ENCODE measurements at places on chromosomes 16 and 17. TPM values are rescaled to one million over a fixed set of nuclear protein-coding genes. Genes with fewer than 3 reads are reported as not detected.
A peak's percentile ranks its signal among the peaks of the same experiment; 100 is the strongest.

DNA sequence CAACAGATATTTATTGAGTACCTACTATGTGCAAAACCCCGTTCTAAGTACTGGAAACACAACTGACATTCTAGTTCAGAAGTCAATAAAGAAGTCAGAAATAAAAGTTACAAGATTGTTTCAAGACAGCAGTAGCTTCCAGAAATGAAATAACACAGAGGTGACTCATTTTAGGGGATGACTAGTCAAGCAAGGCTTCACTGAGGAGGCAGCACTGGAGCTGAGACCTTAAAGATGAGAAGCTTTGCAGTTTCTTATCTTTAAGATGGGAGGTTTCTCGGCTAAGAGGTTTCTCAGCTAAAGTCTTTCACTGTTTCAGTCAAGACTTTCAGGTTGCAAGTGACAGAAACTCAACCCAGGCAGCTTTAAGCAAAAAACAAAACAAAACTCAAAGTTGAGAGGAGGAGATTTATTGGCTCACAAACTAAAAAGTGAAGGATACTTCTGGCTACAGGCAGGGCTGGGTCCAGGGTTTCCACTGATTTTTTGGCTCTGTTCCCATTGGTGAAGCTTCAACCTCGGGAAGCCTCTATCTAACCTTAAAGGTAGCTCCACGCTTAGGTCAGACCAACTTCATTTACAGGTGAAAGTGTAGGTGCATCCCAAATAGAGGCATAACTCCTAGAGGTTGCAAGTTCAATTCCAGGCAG, 7.4 kb upstream of the MMP2 start:
- peak overlapping the region; percentile 15 for H3K27ac ChIP-seq
- no peaks in the 10 kb centered on the region for H3K36me3 ChIP-seq
- no peak overlapping the region for H3K4me3 ChIP-seq
- no peaks in the 10 kb centered on the region for H3K27me3 ChIP-seq
- H3K4me1 ChIP-seq, result peaks cover 21% of the 10 kb centered on the region
- no peak for DNase-seq

DNA sequence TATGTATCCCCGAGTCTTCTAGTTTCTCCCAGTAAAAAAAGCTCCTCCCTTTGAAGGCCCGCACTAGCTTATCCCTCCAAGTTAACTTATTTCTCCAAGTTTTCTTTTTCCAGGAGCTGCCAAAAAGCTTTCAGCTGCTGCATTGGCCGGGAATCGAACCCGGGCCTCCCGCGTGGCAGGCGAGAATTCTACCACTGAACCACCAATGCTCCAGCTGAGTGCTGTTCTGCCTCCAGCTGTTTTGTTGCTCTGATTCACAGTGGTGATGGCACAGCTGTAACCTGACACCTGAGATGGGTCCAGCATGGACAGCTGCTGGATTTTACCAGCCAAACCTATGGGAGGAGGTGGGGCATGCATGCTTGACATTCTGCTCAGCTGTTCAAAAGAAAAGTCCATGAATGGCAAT, 22.1 kb downstream of the VAC14 start:
- no peak overlapping the region for H3K27ac ChIP-seq
- peaks cover 79% of the 10 kb centered on the region for H3K36me3 ChIP-seq
- no peak overlapping the region for H3K4me3 ChIP-seq
- no peaks in the 10 kb centered on the region for H3K4me1 ChIP-seq
- peak; percentile 86 for DNase-seq

DNA sequence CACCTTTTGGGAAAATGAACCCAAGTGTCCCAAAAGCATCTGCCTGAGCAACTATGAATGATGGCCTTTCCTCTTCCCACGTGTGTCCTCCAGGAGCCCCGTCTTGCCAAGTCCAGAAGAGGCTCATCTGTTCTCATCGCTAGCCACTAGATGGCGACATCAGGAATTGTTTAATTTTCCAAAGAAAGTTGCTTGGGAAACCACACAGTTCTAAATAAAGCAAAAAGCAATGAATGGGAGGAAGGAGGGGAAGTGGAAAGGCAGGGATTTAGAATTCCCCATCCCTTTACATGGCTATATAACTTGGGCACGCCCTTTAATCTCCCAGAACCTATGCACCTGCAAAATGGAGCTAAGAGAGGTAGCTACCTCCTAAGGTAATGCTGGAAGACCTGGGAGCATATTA, 9.0 kb upstream of the CDH5 start:
- H3K27ac ChIP-seq, result no peak overlapping the region
- peaks cover 55% of the 10 kb centered on the region for H3K27me3 ChIP-seq
- peak; percentile 43 for DNase-seq

- peak; percentile 57 for DNase-seq
- H3K27me3 ChIP-seq, result no peaks in the 10 kb centered on the region
- no peak overlapping the region for H3K4me3 ChIP-seq
- H3K4me1 ChIP-seq, result peaks cover 8% of the 10 kb centered on the region
- H3K27ac ChIP-seq, result no peak overlapping the region
Measured at GRCh38 chr17:61389670-61390478, 9.8 kb upstream of the TBX2 start.

- H3K4me3 ChIP-seq, result no peak overlapping the region
- no peaks in the 10 kb centered on the region for H3K36me3 ChIP-seq
- H3K27me3 ChIP-seq, result no peaks in the 10 kb centered on the region
Measured at GRCh38 chr16:52825892-52826291, 226.8 kb downstream of the CHD9NB start.

DNA sequence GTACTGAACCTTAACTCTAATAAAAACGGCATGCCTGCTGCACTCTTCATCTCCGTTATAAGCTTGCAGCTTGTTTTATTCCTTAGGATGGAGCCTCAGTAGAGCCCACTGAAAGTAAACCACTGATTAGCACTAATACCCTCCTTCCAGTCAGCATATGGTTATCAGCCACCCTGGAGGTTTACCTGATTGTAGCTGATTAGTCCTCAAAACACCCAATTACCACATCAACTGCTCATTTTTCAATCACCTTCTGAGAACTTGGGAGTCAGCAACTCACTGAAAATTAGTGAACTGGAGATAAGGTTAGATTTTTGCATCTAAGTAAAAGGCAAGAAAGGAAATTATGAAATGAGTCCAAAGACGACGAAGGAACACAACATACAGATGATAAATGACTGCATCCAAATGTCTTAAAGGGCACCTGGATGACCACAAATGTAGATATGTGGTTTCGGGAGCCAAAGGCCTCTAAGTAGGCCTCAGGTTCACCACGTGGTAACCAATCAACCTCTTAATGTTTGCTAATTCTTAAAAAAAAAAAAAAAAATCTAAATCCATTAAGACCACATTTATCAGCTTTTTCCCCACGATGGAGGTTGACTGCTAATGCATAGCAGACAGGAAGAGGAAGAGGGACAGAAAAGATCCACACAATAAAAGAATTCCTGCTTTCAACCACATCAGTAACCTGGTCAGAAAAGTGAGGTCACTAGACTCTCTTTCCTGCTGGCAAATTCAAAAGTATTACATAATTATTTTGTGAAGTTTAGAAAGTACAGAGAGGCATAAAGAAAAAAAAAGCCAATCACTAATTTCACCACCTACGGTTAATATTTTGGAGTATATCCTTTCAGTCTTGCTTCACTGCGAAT, 28.0 kb downstream of the DCUN1D3 start:
- no peak overlapping the region for H3K4me3 ChIP-seq
- no peak overlapping the region for H3K27ac ChIP-seq
- H3K36me3 ChIP-seq, result no peaks in the 10 kb centered on the region
- no peak for DNase-seq
- H3K4me1 ChIP-seq, result peaks cover 86% of the 10 kb centered on the region

- H3K4me1 ChIP-seq, result no peaks in the 10 kb centered on the region
- DNase-seq, result no peak
- H3K27me3 ChIP-seq, result no peaks in the 10 kb centered on the region
- no peak overlapping the region for H3K27ac ChIP-seq
- H3K4me3 ChIP-seq, result no peak overlapping the region
Measured at GRCh38 chr17:34709158-34709754, 129.9 kb downstream of the TMEM132E start.

DNA sequence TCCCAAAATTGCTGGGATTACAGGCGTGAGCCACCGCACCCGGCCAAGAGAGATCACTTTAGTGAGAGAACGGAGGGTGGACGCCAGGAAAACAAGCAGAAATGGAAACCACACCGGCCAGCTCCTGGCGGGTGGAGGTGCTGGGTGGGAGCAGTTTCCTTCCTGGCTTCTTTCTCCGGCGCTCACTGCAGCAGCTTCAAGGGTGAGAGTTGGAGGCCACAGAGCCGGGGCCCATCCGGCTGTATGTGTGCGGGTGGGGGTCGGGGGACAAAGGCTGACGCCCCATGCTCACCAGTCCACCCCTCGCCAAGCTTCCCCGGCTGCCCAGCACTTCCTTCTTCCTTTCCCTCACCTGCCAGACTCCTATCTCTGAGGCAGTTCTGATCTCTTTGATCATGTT, 13.5 kb upstream of the BHLHA9 start:
- H3K27me3 ChIP-seq, result no peaks in the 10 kb centered on the region
- no peak overlapping the region for H3K27ac ChIP-seq
- H3K4me3 ChIP-seq, result no peak overlapping the region
- peaks cover 37% of the 10 kb centered on the region for H3K4me1 ChIP-seq

The SHMT1 gene
- 40.0 TPM for total RNA-seq

The GALR2 gene
- total RNA-seq, result not detected

The TEKT3 gene
- not detected for total RNA-seq
